ENCODE measurements at places on chromosomes 1 and 21.

DNA sequence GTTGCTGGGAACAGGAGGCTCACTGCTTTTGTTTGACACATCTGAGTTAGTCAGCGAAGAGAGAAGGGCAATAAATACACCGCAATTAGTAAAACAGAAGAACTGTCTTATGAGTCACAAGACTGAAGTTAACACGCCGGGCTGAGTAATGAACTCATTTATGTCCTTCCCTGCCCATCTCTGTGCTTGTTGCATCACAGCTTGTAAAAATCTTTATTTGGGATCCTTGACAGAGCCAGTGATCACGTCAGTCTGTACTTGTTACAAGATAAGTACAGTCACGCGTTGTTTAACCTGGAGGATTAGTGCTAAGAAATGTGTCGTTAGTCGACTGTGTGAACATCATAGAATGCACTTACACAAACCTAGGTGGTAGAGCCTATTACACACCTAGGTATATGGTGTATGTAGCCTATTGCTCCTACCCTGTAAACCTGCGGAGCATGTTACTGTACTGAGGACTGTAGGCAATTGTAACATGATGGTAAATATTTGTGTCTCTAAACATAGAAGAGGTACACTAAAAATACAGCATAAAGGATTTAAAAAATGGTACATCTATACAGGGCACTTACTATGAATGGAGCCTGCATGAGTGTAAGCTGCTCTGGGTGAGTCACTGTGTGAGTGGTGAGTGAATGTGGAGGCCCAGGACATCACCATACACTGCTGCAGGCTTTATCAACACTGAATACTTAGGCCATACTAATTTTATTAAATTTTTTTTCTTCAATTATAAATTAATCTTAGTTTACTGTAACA, 272.2 kb downstream of the TNR start:
- no peak for DNase-seq

GRCh38 chr1:101356604-101357443, 120.0 kb downstream of the S1PR1 start:
- DNase-seq, result no peak

DNA sequence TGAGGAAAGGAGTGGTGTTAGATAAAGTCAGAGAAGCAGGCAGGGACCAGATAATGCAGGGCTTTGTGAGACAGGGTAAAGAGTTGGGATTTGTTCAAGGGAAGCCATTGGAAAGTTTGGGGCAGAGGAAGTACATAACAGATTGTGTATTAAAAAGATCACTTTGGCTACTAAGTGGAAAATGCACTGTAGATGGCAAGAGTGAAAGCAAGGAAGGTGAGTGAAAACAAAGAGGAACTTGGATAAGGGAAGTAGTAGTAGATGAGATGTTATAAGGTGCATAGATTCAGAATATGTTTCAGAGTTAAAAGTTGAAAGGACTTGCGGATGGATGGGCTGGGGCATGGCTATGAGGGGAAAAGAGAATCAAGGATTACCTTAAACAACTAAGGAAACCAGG, 17.4 kb downstream of the MRPL39 start:
- DNase-seq, result no peak

DNA sequence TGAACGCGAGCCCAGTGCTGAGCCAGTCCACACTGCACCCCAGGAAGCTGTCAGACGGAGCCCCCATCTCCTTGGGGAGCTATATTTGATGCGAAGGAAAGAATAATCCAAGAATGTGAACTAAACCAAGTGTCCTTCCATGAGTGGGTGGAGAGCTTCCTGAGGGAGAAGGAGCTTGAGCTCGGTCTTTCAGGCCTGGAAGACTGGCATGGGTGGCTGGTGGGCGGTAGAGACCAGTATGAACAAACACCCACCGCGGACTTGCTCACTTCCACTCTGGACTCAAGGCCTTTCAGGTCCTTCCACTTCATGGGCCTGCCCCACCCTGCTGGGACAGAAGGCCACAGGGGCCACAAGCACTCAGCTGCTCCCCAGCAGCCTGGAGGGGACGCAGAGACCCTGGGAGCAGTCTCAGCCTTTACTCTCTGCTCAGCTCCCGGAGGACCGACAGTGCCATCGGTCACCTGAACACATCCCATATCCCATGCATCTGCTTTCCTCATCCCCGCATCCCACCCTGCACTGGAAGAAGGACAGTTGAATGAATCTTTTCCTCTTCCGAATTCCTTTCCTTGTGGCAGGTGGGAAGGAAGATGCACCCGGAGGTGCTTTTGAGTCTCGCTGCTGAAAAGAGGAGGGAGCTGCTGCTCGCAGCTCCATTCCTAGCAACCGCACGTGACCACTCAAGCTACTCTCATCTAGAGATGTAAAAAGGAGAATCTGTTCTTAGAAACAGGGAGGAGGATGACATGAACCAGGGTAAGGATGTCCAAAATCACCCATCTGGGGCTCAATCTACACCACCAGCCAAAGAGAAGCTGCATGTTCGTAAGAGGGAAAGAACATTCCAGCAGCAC, 92.3 kb downstream of the PGBD5 start:
- DNase-seq, result no peak

GRCh38 chr1:95115708-95116137, 1.4 kb upstream of the TLCD4 start:
- no peak for DNase-seq

All from HAP-1 (cell line).